NCI-H146 (cell line): ENCODE measurements at places on chromosomes 3 and 15.

GRCh38 chr3:12982619-12983101 is 90.6 kb downstream of the IQSEC1 start:
- DNase-seq = no peak

- no peak for DNase-seq
These were observed 173.1 kb upstream of the LYSMD4 start for GRCh38 chr15:99906311-99906710.

DNA sequence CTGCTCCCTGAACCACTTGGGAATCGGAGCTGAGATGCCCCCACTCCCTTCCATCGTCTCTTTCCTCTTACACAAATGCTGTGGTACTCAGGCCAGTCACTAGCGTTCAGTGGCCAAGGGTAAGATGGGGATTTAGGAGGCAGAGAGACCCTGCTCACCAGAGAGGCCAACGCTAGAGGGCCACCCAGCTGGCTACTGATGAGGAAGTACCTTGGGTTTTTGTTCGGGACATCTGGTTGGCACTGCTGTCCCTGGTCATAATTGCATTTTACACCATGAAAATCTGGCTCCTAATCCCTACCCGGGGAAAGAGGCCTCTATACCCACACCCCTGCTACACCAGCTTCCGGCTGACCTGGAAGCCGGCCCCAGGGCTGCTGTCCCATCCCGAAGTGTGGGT is 7.7 kb downstream of the MAP6D1 start:
- DNase-seq = no peak

DNA sequence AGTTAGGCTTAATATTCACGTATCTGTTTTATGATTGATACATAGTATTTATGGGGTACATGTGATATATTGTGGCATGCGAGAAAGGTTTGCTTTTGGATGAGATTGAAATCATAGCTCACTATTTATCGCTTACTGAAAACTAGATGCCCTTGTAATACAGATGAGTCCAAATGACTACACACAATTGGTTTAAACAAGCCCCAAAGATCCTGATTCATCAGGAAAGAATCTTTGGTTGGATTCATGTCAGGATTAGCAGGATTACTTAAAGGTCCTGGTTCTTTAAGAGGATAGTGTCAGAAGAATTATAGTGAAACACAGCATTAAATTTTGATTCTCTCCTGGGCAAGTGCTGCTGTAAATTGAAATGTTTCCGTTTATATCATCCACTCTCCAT is 18.6 kb upstream of the AADAC start:
- DNase-seq = no peak

DNA sequence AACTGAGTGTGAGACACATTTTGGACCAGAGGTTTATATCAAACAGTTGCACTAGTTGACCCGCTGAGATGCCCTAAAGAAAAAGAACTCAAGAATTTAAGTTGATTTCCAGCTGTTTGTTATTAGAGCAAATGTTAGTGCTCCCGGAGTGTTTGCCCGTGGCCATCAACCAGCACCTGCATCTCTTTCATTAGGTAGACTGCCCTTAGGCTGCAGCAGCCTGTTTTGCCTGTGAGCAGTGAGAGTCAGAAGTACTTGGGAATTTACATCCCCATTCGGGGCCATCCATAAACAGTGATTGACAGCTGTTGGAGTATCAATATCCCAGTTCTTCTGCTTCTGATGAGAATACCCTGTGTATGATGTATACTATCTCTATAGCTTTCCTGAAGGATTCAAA is 492.6 kb downstream of the RBMS3 start:
- DNase-seq = no peak

GRCh38 chr3:151276687-151277042 is 1.7 kb downstream of the P2RY14 start:
- no peak for DNase-seq

GRCh38 chr3:197226179-197226578 is 72.2 kb downstream of the DLG1 start:
- DNase-seq = peak; percentile 17

DNA sequence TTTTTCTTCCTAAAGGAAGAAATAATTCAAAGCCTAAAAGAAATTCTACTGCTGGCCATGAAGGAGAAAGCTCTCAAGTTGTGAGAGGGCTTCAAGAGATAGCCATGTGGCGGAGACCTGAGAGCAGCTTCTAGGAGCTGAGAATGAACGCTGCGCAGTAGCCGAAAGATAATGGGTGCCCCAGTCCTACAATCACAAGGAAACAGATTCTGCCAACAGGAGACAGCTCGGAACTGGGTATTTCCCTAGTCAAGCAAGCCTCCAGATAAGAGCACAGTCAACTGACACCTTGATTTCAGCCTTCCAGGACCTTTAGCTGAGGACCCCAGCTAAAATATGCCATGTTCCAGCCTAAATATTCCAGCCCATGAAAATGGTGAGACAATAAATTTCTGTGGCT is 824.1 kb downstream of the FHIT start:
- DNase-seq = no peak

- no peak for DNase-seq
These were observed 835.0 kb downstream of the TBL1XR1 start for GRCh38 chr3:176362191-176362731.

DNA sequence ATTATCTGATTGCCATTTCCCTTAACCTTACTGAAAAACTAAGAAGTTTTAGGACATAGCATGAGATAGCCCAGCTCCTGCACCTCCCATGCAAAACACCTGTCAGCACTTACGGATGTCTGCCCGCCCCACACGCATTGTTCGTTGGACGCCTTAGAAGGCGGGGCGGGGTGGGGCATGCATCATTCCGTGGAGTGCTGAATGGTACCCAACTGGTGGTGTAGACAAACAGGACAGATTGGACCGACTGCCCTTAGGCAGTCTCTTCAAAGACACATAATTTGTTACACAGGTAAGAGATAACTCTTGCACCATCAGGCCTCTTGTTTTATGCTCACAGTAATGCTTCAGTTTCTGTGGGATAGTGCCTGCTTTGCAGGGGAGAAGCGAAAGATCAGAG is 93.8 kb downstream of the SMAD6 start:
- DNase-seq = peak; percentile 8

- DNase-seq = no peak
These were observed 56.0 kb upstream of the ATP2B2 start for GRCh38 chr3:10561162-10561945.

DNA sequence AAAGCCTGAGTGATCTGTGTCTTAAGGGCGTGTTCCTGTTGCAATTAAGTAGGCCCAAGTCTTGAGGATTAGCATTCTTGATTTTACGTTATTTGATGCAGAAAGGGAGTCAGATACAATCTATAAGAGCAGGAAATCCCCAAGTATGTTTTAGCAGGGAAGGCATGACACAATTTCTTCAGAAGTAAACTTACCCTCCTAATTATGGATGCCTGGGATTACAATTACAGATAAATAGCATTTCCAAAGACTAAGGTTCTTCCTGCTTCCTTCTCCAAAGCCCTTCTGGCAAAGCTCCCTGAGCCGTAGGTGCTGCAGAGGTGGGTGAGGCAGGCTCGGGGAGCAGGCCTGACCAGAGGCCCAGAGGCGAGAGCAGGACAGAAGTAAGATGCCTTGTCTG is 34.9 kb upstream of the ST6GAL1 start:
- no peak for DNase-seq

GRCh38 chr3:114879059-114880031 is 267.7 kb downstream of the ZBTB20 start:
- DNase-seq = peak; percentile 98

- DNase-seq = no peak
These were observed 885.9 kb downstream of the FHIT start for GRCh38 chr3:60365360-60365759.

GRCh38 chr3:143132246-143132980 is 12.8 kb downstream of the CHST2 start:
- DNase-seq = no peak

DNA sequence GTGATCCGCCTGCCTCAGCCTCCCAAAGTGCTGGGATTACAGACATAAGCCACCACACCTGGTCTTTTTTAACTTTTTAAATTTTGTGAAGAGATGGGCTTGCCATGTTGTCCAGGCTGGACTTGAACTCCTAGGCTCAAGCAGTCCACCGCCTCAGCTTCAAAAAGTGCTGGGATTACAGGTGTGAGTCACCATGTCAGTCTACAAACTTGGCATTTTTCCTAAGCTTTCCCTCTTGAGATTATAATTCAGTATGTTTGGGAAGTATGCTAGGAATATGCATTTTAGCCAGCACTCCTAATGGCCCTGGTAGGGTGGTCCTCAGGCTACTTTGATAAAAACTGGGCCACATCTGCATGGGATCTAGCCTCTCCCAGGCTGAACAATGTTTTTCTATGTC is 4.4 kb downstream of the WDR73 start:
- no peak for DNase-seq

GRCh38 chr3:189301479-189301878 is 129.7 kb downstream of the TPRG1 start:
- peak; percentile 98 for DNase-seq

- DNase-seq = no peak
These were observed 5.8 kb upstream of the GNAI2 start for GRCh38 chr3:50230104-50230793.

GRCh38 chr3:172142864-172143451 is 103.6 kb downstream of the FNDC3B start:
- DNase-seq = no peak

DNA sequence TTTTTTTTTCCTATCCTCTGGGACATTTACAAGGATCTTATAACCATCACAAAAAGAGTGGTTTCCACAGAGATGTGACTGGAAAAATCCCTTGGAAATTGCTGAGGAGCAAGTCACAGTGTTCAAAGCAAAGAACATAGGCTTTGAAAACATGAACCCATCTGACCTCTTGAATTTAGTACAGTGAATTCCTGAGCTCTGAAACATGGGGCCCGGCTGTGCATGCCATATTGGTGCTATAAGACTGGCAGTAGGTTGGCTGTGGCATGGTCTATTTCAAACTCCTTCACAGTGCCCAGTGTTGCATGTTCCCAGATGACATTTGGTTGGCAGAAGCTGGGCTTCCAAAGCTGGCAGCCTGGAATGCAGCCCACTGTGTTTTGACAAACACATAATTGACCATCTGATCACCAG is 202.2 kb downstream of the TIGIT start:
- DNase-seq = no peak

DNA sequence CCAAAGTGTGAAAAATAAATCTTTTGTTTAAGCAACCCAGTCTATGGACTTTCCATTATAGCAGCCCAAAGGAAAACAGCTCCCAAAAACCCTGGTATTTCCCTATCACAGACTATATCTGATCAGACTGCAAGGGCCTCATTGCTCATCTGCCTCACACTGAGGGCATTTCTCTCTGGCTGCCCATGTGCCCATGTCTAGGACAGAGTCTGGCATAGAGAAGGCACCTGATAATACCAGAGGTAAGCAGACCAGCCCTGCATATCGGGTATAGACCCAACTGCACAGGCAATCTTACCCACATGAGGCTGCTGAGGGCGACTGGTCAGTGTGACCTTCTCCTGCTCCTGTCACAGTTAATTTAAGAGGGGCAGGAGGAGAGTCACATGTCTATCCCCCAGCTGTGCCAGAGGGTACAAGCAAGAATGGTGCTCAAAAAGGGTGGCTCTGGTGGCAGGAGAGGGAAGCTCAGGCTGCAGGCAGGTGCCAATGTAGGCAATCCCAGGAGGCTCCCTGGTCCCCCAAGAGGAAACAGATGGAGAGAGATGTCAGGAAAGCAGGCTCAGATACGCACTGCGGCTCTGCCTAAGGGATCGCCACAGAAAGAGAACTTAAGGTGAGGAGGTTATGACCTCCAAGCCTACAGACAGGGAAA is 3.1 kb downstream of the CSRNP1 start:
- no peak for DNase-seq

- no peak for DNase-seq
These were observed 33.4 kb downstream of the SCN5A start for GRCh38 chr3:38616111-38616510.

DNA sequence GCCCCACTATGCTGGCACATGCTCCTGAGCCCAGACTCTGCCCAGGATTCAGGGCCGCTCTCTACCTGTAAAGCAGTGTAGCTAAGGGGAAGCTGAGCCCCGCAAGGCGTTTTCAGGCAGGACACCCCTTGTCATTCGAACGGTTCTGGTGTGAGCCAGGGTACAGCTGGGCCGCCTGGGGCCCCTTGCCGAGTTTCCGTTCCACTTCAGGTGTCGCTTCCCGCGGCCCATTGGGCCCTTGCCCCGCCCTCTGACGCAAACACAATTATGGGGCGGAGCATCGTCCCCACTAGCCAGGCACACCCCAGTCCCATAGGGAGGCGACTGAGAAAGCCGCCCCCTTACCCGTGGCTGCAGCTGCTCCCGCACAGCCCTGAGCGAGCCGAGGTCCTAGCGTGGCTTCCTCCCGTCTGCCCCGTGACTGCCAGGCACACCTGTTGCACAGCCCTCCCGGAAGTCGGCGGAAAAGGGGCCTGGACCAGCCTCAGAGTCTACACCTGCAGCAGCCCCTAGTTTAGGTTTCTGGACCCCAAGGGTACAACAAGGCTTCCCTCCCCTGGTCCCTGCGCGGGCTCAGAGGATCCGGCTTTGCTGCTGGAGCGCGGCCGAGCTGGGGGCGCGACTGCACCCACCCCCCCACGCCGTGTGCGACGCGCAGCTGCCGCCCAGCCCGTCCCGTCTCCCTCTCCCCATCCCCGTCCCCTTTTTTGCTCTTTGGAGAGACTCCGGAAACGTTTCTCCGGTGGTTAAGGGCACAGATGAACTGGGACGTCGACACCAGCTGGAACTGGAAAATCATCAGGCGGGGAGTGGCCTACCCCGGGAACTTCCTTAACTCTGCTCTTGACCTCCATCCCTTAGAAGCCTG is at the start of gene PLSCR2:
TSS of gene PLSCR2 (minus strand) at position 412 of the 868 bp plus-strand sequence. CDS start 9,657 bp downstream, outside the sequence.
- peak; percentile 91 for DNase-seq

DNA sequence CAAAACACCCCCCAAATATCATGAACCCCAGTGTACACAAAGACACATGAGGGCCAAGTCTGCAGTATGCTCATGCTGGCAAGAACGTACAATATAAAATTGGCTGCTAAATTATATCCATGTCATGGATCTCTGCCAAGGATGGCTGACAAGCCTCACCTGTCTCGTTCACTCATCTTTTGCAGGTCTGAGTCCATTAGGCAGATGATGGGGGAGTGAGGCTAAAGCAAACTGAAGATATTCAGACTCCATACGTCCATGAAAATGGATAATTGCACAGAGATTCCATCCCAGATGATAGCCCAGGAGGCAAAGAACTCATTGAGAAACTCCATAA is 122.3 kb upstream of the PTPRG start:
- DNase-seq = peak; percentile 34
